ENCODE measurements at places on chromosomes 2 and 18. TPM values are rescaled to one million over a fixed set of nuclear protein-coding genes. Genes with fewer than 3 reads are reported as not detected.

GRCh38 chr2:177753682-177754491, 318.7 kb downstream of the PDE11A start:
- DNase-seq = peak; percentile 72

DNA sequence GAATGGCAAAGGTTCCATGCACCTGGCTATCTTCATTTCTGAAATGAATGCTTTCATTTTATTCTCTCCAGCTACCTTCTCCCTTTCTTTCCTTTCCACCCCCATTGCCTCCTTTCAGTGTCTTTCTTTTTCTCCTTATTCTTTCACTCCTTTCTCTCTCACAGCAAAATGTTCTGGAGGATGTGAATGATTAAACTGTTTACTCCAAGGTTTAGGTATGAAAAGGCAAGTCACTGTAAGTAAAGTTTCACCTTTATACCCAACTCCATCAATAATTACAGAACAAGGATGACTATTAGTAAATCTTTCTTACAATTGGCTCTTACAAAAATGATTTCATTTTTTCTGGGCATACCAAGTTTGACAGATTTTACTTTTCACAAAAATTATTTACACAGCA, 4.3 kb downstream of the PAX8 start:
- no peak for DNase-seq

DNA sequence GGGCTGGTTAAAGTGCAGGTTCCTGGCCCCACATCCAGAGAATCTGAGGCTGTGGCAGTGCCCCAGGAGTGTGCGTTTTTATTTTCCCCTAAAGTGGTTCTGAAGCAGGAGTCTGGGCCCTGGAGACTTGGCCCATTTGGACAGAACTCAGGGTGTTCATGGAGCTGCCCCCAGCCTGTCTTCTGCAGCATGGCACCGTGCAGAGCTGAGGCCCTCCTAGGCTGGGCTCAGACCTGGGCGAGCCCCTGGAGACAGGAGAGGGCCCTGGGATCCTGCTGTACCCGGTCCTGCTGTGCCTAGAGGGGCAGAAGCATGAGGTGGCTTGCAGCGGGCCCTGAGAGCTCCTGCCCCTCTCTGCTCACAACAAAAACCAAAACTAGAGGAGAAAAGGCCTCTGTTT, 58.8 kb upstream of the B3GNT7 start:
- no peak for DNase-seq

DNA sequence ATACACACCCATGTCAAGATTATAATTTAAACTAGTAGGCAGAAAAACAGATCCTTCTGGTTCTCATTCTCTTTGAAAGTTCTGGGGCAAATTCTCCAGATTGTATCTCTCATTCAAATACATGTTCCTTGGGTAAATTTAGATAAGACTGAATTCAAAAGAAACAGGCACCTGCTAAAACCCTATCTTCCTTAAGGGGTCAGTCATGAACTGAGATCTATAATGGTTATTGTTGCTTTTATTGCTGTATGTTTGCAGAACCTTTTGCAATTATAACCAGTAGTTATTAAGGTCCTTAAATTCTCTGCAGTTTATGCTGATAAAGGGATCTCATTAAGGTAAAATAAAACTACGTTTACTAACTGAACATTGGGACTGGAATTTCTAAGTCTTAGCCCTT, 83.5 kb downstream of the MYO5B start:
- DNase-seq = no peak

Gene CENPA
- 6.1 TPM for total RNA-seq

DNA sequence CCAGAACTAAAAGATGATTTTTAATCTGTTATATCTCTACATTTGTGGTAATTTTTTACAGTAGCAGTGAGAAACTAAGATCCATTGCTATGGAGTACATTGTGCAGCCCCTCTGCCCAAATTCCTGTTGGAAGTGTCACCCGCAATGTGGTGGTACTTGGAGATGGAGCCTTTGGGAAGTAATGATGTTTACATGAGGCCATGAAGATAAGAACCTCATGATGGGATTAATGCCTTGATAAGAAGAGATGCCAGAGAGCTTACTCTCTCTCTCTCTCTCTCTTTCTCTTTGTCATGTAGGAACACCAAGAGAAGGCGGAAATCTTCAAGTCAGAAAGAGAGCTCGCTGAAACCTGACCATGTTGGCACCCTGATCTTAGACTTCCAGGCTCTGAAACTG, 535.4 kb downstream of the PID1 start:
- no peak for DNase-seq

DNA sequence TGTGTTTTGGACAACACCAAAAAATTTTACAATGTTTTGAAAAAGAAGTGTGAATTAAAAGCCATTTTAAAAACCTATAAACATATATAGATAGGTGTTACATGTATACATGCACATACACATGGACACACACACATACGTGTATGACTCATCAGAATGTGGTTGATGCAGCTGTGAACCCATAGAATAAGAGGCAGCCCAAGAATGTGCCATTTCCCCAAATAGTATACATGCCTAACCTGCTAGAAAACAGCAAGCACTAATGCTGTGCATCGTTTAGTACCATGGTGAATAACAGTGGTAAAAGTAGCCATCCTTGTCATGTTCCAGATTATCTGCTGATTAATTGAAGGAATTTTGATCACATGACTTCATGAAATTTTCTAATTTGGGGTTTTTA, 149.0 kb downstream of the DSEL start:
- DNase-seq = no peak

- no peak for DNase-seq
These were observed 112.9 kb upstream of the TRIB2 start for GRCh38 chr2:12603781-12604295.
